ENCODE measurements at places on chromosomes 4 and X.

- DNase-seq: no peak
Measured at GRCh38 chrX:68503836-68504636, 5.2 kb downstream of the YIPF6 start.

DNA sequence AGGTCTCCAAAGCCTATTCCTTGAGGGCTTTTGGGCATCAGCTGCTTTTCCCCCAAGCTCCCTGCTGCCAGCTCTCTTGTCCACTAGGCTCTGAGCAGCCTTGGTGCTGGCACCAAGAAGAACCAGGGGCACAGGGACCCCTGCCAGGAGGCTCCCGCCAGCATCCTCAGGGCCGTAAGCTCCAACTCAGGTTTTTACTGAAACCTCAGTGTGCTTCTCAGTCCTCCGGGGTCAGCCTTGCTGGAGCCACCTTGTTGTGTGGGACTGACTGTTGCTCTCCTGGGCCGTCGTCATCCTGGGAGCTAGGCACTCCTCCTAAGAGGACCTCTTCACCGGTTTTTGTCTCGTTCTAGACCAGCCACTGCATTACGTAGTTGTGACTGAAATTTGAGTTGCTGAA, 38.9 kb downstream of the NOP14 start:
- no peak for DNase-seq

DNA sequence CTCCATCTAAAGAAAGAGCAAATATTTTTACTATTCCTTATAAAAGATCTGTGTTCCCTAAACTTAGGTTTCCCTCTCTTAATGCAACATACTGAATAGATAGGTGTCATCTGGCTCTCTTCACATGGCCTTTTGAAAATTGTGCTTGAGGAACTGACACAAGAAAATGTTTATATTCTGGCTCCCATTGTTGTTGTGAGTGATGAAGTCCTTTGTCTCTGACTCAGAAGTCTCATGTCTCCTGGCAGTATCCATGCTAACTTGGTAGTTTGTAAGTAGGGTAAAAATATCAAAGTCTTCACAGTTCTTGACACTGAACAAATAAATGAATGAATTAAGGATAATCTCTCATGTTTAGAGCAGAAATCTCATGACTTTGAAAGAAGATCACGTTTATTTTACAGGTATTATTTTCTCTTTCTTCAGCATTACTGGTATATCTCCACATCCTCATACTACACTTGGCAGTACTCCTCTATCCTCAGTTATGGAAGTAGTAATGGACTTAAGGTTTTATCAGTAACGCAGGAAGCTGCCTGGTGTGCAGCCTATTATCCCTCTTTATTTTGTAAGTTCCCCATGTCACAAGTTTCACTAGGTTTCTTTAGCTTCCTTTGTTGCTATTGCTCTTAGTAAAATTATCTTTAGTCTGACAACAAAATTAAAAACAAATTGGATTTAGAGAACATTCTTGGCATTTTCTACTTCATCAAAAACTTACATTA, 14.2 kb upstream of the PABPC4L start:
- no peak for DNase-seq

- DNase-seq: no peak
Measured at GRCh38 chrX:40383969-40384368, 196.8 kb upstream of the ATP6AP2 start.
